ENCODE measurements at places on chromosomes 5 and 9.

GRCh38 chr9:103627731-103628130 lies 466.4 kb upstream of the SMC2 start:
- no peak for DNase-seq

GRCh38 chr5:141488591-141489561 lies at the start of gene PCDHGC5:
TSS of gene PCDHGC5 (plus strand) at chr5:141489081. CDS start at chr5:141489241, 160 bp downstream.
- DNase-seq: no peak

DNA sequence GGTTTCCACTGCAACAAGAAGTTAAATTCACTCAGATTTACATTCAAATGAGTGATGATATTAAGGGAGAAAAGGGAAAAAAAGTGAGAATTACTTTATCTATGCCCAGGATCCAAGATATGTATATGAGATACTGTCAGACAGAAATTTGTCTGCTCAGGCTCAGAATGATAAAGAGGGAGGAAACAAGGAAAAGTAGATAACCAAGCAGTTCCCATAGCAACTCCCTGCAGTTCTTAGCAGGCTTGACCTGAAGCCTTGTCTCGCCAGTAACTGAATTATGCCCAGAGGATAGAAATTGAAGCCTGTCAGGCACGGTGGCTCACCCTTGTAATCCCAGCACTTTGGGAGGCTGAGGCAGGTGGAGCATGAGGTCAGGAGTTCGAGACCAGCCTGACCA lies 304.4 kb downstream of the TLE1 start:
- no peak for DNase-seq

GRCh38 chr5:149893403-149893931 lies 51.1 kb downstream of the PDE6A start:
- no peak for DNase-seq

GRCh38 chr5:38422622-38423021 lies 133.8 kb downstream of the LIFR start:
- DNase-seq: no peak

DNA sequence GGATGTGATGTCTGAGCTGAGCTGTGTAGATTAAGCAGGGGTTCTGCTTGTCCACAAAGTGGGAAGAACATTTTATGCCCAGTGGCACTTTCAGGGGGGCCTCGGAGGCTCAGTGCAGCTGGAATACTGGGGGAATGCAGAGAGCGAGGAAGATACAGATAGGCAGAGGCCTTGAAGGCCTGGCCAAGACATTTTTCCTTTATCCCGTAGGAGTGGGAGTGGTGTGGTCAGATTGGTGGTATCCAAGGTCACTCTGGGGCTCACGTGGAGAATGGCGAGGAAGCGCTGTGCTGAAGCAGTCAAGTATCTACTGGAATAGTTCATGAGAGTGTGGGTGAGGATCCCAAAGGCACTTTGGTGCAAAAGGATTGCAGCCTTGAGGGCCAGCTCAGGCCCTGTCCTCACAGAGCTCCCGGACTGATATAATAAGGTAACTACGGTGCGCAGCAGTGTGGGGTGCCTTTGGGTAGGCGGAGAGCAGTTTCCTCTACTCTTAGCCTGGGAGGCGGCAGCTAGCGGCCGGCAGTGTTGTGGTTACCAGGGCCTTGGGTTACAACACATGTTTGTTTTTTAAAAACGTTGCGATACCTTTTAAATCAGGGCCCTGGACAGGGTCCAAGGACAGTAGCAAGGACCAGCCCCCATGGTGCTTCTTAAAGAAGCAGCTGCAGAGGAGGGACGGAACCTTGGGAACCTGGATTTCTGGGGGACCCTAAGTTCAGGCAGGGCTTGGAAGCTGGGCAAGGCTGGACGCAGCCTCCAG lies 10.8 kb upstream of the CCDC69 start:
- no peak for DNase-seq

All from activated naive CD4-positive, alpha-beta T cell treated with Interleukin-2 at 50 U/mL for 16 hours (primary cell).